ENCODE measurements at places on chromosomes 12 and 14. TPM values are rescaled to one million over a fixed set of nuclear protein-coding genes. Genes with fewer than 3 reads are reported as not detected.

- DNase-seq: peak; percentile 3
Observed at GRCh38 chr12:69388371-69388770, 28.8 kb downstream of the YEATS4 start.

The TAS2R50 gene
- not detected for polyA plus RNA-seq

GRCh38 chr14:83847102-83847501 lies 1682.8 kb upstream of the FLRT2 start:
- DNase-seq: no peak

- no peak for DNase-seq
Observed at GRCh38 chr12:48031135-48031960, 27.1 kb upstream of the COL2A1 start.

The TRAF3 gene
- 24.6 TPM for polyA plus RNA-seq

DNA sequence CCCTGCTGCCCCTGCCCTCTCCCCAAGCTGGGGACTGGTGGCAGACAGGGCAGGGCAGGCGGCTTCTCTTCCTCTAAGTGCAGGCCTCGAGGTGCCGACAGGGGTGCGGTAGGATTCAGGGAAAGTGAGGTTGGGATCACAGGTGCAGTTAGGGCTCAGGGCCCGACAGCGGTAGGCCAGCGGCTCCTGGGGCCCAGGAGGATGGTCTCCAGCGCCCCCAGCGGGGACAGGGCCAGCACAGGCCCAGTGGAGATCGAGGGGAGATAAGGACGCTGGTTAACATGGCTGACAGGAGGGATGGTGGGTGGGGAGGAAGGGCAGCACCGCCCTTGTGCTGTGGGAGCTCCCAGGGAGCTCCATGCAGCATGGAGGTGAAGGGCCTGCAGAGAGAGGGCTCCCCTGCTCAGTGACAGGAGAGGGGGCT lies 935 bp upstream of the CRIP1 start:
- peak; percentile 51 for DNase-seq

Data from naive B cell (primary cell).